Stimulated activated CD4-positive, alpha-beta T cell treated with anti-CD3 and anti-CD28 coated beads, TNF-alpha, amount 100 ng/mL, for 1 hour (primary cell): ENCODE measurements at places on chromosomes 16 and 17.
A peak's percentile ranks its signal among the peaks of the same experiment; 100 is the strongest.

- DNase-seq = no peak
Observed at GRCh38 chr17:29138184-29138955, 41.8 kb downstream of the MYO18A start.

- DNase-seq = no peak
Observed at GRCh38 chr16:3094289-3095027, 4.6 kb downstream of the ZSCAN10 start.

DNA sequence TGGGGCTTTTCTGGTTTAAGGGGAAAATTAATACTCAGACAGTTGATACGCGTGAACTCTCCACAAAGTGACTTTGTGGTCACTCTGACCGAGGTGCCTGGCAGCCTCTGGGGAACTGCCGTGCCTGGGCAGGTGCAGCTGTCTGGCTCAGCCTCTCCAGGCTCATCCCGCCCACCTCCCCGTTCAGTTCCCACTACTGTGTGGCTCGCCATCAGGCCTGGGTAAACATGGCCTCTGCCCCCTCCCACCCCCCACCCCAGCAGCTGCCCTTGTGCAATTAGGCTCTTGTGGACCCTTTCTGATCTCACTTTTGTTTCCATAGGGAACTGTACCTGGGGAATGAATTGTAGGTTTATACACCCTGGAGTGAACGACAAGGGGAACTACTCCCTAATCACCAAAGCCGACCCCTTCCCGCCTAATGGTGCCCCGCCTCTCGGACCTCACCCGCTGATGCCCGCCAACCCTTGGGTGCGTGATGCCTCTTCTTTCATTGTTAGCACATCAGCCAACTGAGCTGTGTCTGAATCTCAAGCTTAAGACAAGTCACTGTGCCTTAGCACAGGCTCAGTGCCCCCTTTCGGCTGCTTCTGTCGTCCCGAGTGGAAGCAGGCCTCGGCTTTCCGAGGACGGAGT, 27.8 kb downstream of the ZC3H18 start:
- no peak for DNase-seq

- DNase-seq = no peak
Observed at GRCh38 chr16:79154086-79154485, 446.5 kb downstream of the MAF start.

GRCh38 chr17:35312790-35313711, 60.4 kb downstream of the SLFN11 start:
- peak; percentile 67 for DNase-seq

DNA sequence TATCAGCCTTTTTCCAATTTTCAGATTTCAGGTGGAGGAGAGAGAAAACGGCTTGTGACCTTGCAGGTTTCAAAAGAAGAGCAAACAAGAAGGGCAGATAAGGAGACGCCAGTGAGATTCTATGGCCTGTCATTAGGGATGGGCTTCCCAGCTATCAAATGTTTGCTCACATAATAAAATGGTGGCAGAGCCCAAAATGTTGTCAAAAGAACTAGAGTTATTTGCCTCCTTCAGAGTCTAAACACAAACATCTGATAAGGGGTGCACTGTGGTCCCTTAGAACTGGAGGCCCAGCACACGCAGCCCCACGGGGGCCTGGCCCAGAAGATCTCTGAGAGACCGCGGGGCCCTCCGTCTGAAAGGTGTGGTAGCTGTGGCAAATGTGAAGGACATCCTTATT, 46.1 kb upstream of the DDX52 start:
- DNase-seq = no peak

- DNase-seq = no peak
Observed at GRCh38 chr17:79541056-79541850, 69.6 kb downstream of the RBFOX3 start.

DNA sequence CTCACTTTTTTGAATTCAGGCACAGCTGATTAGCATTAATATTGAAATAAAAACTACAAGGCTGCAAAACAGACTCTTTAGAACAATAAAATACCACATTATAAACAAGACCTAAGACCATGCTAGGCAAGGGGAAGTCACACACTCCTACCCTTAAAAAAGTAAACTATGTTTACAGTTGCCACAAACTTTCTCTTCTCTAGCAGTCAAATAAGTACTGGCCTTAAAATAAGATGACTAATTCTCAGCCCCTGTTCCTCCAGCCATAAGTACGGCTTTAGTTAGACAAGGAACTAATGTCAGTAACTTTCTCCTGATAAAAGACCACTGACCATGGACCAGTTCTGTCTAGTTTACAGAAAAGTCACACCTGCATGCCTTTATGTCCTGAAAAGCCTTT, 19.5 kb upstream of the CPHXL start:
- no peak for DNase-seq

- no peak for DNase-seq
Observed at GRCh38 chr17:5683241-5683640, 98.9 kb upstream of the NLRP1 start.
